Activated CD8-positive, alpha-beta memory T cell treated with anti-CD3 and anti-CD28 coated beads for 4 hours (primary cell): ENCODE measurements at places on chromosomes 2 and 18.

DNA sequence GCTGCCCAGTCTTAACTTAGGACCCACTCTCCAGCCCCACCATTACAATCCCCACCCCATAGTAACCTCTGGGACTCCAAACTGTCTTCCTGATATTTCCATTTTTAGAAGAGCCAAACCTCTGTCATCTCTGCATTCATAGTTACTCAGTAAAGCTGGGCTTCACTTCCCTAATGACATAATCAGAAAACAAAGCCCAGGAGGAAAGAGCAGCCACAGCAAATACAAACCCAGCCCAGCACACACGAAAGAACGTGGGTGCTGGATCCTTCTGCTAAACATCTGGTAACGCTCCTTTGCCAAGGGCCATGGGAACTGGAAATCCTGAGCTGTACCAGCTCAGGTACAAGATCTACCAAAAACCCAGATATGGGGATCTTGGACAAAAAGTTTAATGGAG, 36.8 kb upstream of the RIOK3 start:
- no peak for DNase-seq

- DNase-seq: no peak
These were observed 274.7 kb downstream of the HAUS1 start for GRCh38 chr18:46378864-46379207.

GRCh38 chr2:2828774-2829368, 497.8 kb upstream of the MYT1L start:
- no peak for DNase-seq

- DNase-seq: no peak
These were observed 8.0 kb downstream of the XPO1 start for GRCh38 chr2:61529944-61530735.

- no peak for DNase-seq
These were observed 921.4 kb downstream of the TRIB2 start for GRCh38 chr2:13638181-13638580.

- no peak for DNase-seq
These were observed 385.9 kb downstream of the TNS1 start for GRCh38 chr2:217616936-217617335.

DNA sequence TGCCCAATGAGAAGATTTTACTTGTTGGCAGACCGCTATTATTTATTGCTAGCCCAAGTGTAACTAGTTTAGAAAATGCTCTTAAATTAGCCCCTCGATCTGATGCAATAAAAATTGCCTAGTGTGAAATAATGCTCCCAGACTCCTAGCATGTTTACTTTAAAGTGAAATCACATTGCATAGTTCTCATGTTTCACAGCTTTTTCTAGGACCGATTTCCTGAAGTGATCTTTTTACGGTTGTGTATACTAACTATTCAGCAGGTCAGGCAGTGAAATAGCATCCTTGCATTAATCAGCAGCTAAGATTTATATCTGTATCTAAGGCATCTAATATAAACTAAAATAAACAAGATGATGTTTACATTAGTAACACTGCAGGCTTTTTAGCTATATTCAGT, 52.4 kb downstream of the PMS1 start:
- DNase-seq: no peak

GRCh38 chr2:100959225-100959880, 42.7 kb upstream of the RPL31 start:
- DNase-seq: no peak

DNA sequence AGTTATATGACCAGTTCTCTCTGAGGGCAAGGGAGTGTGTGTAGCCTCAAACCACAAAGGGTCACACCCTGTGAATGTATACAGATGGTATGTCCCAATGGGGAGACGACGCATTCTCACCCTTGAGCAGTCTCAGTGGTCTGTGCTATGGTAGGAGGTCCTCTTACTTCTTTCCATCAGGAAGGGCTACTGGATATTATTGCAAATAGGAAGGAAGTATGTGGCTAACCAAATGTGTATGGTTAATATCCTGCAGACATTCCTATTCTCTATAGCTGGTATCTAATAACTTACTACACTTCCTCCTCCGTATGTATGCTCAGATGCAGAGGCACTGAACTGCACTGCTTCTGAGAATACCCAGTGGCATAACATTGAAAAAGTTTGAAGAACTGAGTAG, 306.7 kb upstream of the CCDC68 start:
- no peak for DNase-seq

DNA sequence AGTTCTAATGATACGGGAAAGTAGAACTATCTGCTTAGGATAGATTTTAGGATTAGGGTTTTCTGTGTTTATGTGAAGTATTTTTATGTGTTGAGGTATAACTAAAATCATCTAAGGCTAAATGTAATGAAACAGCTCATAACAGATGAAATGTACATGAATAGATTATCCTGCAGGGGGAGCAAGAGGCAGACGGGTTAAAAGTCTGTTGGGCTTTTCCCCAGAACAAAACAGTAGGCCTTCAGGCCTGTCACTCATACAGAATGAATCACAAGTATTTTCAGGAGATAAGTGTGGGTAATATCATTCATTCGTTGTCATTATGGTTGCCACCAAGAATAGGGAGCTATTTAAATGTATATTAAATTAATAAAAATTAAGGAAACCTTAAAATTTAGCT, 107.9 kb upstream of the IL1R2 start:
- DNase-seq: no peak

DNA sequence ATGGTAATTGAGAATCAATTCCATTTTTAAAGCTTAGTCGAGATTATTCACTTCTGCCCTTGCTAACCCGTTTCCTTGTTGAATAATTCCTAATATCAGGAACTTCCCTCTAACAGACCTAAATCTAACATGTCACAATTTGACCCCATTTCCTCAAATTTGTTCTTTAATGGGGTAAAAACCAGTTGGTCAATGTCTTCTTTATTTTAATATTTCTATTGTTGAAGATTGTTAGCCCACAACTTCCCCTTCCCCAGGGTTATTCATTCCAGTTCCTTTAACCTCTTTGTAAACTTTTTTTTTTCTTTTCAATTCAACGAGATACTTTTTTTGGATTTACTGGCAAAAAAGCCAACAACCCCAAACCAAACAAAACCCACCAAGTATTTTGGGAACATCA, 7.3 kb downstream of the TNFRSF11A start:
- no peak for DNase-seq

GRCh38 chr2:114111329-114111728, 221.4 kb downstream of the ACTR3 start:
- no peak for DNase-seq

DNA sequence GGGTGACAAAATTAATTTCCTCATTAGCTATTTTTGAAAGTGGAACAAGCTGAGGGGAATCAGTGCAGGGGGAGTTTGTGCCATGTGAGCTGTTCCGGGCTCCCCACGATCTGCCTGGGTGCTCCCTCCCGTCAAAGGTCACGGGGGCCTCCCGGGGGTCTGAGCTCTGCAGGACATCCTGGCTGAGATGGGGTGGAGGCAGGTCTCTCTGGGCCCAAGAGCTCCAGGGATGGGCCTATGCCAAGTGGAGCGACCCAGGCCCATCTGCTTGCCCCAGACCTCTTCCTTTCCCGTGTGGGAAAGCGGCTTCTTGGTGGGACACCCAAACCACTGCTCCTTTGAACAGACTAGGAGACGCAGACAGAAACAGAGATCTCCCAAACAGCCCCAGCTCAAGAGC, 143.3 kb upstream of the ID2 start:
- DNase-seq: no peak

- no peak for DNase-seq
These were observed 133.6 kb upstream of the MYT1L start for GRCh38 chr2:2464643-2465042.

DNA sequence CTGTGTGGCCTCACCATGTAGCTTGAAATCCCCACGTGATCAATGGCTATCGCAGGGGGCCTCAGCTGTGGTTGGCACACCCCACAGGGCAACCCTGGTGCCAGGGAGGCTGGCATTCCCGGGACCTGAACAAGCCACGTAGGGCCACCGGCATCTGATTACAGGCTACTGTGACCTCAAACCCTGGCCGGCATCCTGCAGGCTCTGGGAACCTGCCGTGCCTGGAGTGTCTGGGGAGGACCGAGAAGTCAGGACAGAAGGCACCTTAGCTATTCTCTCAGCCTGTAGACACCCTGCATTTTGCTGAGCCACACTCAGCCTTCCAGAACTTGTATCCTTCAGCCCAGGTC, 213.0 kb downstream of the GLI2 start:
- DNase-seq: no peak

GRCh38 chr2:15925819-15926218, 14.5 kb upstream of the MYCN start:
- DNase-seq: no peak

DNA sequence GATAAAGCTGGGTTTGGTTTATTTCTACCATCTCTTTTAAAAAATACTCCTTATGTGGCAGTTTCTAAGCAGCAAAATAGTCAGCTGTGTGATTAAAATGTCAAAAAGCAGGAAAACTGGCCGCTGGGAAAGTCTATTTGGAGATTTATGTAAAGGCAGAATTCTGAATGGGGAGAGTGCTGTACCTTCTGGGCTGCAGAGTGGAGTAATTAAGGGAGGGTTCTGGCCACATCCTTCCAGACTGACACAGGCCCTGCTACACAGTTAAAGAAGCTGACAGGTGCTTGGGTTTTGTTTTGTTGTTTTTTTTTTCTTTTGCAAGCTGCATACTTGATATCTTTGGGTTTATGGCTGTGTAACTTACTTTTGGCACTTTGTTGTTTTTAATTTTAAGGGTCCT, 157.2 kb downstream of the WDSUB1 start:
- no peak for DNase-seq

GRCh38 chr2:137928547-137929518, 35.4 kb upstream of the HNMT start:
- DNase-seq: no peak

GRCh38 chr2:204331180-204331579, 214.1 kb upstream of the PARD3B start:
- DNase-seq: no peak

GRCh38 chr2:5730386-5730785, 38.2 kb downstream of the SOX11 start:
- DNase-seq: no peak

- DNase-seq: no peak
These were observed 82.5 kb downstream of the DSEL start for GRCh38 chr18:67433971-67434370.

DNA sequence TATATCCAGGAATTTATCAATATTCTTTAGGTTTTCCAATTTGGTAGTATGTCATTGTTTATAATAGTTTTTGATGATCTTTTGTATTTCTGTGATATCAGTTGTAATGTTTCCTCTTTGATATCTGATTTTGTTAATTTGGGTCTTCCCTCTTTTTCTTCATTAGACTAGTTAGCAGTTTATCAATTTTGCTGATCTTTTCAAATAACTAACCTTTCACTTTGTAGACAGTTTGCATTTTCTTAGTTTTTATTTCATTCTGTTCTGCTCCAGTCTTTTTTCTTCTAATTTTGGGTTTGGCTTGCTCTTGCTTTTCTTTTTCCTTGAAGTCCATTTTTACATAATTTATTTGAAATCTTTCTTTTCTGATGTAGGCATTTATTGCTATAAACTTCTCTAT, 824.4 kb downstream of the LRP1B start:
- no peak for DNase-seq

DNA sequence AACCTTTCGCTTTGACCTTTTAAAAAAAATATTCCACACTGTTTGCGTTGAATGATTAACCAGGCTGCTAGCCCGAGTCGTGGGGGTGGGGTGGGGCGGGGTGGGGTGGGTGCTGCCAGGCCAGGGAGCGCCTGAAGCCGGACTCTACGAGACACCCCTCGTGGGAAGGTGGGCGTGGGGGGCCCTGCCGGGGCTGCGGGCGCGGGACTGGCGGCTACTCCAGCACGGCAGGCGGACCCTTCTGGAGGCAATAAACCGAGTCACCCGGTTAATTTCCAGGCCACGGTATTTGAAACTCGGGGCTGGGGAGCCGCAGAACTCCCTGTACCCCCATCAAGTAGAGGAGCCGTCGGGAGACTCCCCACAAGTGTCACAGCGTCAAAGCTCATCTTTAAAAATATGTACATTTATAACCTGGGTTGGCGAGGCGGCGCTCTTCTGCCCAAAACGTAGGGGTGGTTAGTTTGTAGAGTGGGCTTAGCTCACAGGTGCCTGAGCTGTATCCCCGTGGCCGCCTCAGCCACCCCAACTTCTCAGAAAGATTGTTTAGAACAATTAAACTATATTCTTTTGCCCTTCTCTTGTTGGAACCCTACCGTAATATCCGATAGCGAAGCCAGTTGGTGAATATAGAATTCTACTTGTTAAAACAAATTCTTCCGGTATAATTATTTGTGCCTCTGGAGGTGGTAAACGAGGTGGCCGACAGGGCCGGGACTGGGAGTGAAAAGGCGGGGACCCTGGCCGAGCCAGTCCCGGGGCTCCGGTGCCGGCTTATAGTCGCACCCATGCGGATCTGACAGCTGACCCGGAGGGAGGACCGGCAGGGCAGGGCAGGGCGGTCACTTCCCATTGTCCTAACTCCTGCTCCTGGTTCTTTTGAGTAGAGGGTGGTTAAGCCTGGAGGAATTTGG, 1.4 kb downstream of the B3GNT2 start:
- no peak for DNase-seq
